Stimulated activated CD4-positive, alpha-beta T cell treated with anti-CD3 and anti-CD28 coated beads, TNF-alpha, amount 100 ng/mL, for 1 hour (primary cell): ENCODE measurements at places on chromosomes 12 and 14.

GRCh38 chr14:49907186-49907585 lies 14.3 kb downstream of the ARF6 start:
- DNase-seq, result no peak

- DNase-seq, result no peak
Observed at GRCh38 chr14:51490205-51490604, 161.5 kb upstream of the FRMD6 start.

DNA sequence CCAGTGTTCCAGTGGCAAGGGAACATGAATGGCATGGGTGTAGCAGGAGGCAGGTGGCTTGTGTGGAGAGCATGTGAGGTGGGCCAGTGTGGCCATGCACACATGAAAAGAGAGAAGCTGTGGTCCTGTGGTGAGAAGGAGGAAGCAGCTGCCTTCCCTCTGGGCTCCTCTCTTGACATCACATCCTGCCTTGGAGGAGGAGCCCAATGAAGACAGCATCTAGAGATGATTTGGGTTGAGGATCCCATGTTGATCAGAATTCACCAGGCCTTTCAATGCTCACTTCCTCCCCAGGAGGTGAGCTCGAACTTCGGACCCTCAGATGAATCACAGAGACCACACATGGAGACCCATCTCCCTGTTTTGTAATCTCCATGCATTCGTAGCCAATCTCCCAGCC lies 82.6 kb downstream of the LRRC74A start:
- no peak for DNase-seq

DNA sequence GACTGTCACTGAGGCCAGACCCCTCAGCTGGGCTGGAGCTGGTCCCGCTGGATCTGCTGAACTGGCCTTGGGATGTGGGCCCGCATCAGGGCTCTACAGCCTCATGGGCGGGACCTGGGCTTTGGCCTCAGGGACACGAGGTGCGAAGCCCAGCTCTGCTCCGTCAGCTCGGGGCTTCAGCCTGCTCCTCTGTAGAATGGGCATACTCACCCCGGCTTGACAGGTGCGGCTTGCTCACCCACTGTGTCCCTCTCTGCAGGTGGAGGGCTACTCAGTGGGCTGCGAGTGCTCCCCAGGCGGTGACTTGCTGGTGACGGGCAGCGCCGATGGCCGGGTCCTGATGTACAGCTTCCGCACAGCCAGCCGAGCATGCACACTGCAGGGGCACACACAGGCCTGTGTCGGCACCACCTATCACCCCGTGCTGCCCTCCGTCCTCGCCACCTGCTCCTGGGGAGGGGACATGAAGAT lies 57.6 kb downstream of the BEGAIN start:
- DNase-seq, result no peak

DNA sequence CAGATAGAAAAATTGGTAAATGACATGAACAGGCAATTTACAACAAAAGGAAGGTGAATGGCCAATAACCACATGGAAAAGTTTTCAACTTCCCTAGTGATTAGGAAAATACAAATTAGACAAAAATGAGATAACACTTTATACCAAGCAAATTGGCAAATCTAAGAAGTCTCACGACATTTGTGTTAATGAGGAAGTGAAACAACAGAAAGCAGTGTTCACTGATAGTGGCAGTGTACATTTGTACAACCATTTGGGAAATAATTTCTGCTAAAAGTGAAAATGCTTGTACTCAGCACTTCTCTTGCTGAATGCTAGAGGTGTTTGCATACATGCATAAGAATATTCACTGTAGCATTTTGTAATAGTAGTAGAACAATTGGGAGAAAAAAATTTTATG lies 126.6 kb downstream of the LLPH start:
- no peak for DNase-seq

DNA sequence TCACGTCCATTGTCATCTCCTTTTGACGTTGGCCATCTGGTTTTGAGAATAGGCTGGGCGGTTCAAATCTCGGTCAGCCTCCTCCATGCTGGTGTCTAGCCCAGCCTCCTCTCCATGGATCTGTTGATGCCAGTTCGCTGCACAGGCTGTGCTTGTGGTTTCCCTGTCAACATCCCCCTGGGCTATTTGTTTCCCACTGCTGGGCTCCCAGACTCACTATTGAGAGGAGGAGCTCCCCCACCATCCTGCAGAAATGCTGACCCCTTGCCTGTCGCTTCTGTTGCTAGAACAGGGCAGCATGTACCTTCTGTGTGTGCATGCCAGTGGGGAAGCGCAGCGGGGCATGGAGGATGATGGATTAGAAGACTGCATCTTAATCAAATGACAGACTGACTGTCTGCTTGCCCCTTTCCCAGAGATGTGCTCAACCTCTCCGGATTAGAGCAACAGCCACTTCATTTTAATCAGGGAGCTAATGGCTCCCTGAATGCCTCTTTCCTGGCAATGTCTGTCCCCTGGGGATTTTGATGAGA lies 170.5 kb downstream of the TSPAN9 start:
- DNase-seq, result no peak

GRCh38 chr12:69873429-69873828 lies 48.4 kb downstream of the MYRFL start:
- DNase-seq, result no peak

GRCh38 chr12:114918535-114919233 lies 234.7 kb upstream of the TBX3 start:
- no peak for DNase-seq

GRCh38 chr14:23482823-23483148 lies 13.3 kb downstream of the NGDN start:
- DNase-seq, result no peak
